Activated CD8-positive, alpha-beta memory T cell treated with anti-CD3 and anti-CD28 coated beads, Interleukin-2, amount 10 ng/mL, durations not matched to agents 7 days and 5 days (primary cell): ENCODE measurements at places on chromosomes 1 and 21.
A peak's percentile ranks its signal among the peaks of the same experiment; 100 is the strongest.

GRCh38 chr1:15558516-15558915 lies 26.3 kb downstream of the AGMAT start:
- DNase-seq, result no peak

- no peak for DNase-seq
Measured at GRCh38 chr1:192951691-192952460, 107.3 kb downstream of the UCHL5 start.

GRCh38 chr1:84373436-84374141 lies 24.7 kb upstream of the DNASE2B start:
- DNase-seq, result no peak

- DNase-seq, result no peak
Measured at GRCh38 chr1:224061436-224061835, 52.5 kb upstream of the FBXO28 start.

DNA sequence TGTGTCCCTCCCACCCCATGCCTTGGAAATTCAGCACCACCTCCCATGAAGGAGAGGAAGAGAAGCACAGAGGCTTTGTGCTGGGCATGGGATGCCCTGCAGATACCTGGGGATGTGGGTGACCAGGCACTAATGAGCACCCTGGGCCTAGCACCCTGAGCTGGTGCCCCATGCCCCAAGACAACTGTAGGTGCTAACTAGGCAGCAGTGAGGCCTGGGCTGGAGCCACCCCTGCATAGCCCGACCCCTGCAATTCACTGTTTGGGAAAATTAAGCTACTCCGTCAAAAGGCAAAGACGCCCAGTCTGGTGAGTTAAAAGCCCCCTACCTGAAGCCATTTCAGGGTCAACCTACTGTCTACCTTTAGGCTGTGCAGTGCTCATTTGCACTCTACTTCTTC lies 5.4 kb downstream of the KCNA2 start:
- peak; percentile 26 for DNase-seq

GRCh38 chr1:189185097-189185496 lies 1292.6 kb downstream of the BRINP3 start:
- DNase-seq, result no peak

- DNase-seq, result no peak
Measured at GRCh38 chr1:45216200-45216541, 9.8 kb upstream of the ZSWIM5 start.

DNA sequence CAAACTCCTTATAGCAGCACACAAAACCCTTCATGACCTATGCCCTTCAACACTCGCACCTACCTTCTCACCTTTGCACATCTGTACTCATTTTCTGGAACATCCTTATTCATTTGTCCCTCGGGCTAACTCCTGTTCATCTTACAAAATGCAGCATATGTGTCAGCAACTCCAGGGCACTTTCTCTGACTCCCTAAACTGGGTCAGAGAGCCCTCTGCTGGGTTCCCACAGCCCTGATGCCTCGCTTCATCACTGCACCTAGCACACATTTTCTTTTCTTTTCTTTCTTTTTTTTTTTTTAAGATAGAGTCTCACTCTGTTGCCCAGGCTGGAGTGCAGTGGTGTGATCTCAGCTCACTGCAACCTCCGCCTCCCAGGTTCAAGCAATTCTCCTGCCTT lies 54.0 kb downstream of the RAB3B start:
- no peak for DNase-seq

- DNase-seq, result no peak
Measured at GRCh38 chr1:209382231-209383100, 201.0 kb upstream of the CAMK1G start.

GRCh38 chr1:119768778-119769177 lies at the start of gene HMGCS2:
HMGCS2 (minus strand) TSS chr1:119768905; CDS start chr1:119768844, 61 bp downstream.
- peak; percentile 31 for DNase-seq

- DNase-seq, result no peak
Measured at GRCh38 chr1:209662879-209663327, 10.7 kb upstream of the LAMB3 start.

GRCh38 chr21:31716106-31716505 lies 15.8 kb downstream of the SCAF4 start:
- no peak for DNase-seq

DNA sequence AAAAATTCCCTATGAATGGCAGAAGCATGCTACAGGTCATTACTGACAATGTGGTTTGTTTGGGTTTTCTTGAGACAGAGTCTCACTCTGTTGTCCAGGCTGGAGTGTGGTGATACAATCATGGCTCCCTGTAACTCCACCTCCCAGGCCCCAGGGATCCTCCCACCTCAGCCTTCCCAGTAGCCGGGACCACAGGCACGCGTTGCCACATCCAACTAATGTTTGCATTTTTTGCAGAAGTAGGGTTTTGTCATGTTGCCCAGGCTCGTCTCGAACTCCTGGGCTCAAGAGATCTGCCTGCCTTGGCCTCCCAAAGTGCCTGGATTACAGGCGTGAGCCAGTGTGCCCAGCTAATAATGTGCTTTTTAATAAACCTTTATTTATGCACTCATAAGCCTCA lies 259.1 kb downstream of the NFIA start:
- no peak for DNase-seq

DNA sequence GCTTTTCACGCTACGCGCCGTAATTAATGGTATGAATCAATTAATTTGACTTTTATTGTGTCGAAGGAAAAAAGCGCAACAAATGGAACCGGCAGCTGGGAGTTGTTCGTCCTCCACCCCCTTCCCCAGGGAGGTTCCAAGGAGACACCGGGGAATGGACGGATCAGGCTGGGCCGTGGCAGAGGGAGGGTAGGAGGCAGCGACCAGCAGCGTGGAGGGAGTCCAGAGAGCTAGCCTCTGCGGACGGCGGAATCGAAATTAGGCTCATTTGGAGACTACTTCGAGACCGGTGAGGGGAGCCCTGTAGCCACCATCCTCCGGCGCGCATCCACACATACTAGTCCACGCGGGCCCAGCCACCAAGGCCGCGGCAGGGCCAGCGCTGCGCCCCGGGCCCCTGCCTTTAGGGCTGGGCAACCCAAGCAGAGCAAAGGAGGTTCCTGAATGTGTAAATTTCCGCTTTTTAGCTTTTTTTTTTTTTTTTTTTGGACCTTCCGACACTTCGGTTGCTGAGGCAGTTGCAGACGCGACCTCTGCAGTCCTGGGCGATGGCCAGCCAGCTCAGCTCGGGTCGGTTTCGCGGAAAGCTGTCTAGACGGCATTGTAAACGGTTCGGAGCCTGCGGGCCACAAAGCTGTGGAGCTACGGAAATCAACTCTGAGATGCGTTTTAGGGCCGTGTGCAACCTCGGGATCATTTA lies 2.2 kb upstream of the FOXD3 start:
- no peak for DNase-seq

GRCh38 chr1:118905196-118905595 lies 82.9 kb downstream of the TBX15 start:
- no peak for DNase-seq

DNA sequence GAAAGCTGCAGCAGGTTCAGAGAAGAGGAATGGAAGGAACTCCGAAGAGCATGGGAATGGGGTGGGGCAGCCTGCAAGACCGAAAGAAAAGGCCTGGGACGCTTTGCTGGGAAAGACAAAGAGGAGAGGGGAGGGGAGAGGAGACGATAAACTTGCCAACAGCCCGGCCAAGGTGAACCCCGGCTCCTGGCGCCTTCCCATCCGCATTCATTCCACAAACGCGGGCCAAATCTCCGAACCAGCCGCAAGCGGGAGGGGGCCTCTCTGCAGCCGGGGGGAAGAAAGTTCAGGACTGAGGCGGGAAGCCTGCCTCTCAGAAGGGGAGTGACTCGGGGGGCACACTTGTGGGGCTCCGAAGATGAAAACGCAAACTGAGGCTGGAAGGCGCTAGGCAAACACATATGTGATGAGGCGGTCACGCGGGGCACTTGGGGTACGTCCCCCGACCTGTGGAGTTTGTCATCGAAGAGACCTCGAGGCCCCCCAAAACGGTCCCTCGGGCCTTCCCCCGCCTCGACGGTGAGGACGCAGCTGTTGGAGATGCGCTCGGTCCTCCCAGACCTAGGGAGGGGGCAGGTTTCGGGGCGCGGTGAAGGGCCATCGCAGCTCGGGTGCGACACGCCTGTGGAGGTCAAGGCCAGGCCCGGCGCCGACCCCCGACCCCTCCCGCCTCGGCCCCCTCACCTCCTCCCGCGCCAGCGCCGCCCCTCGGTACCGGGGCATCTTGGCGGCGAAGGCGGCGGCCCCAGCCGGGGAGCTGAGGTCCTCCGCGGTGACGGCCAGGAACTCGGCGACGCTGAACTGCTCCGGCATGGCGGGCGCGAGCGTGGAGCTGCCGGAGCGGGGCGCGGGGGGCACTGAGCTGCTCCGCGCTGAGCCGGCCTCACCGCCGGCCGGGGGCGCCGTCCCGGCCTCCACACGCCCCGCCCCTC lies at the start of gene ASAP3:
TSS of gene ASAP3 (minus strand) at position 859 of the 932 bp plus-strand sequence. CDS start at position 813, 46 bp downstream.
- peak; percentile 44 for DNase-seq

DNA sequence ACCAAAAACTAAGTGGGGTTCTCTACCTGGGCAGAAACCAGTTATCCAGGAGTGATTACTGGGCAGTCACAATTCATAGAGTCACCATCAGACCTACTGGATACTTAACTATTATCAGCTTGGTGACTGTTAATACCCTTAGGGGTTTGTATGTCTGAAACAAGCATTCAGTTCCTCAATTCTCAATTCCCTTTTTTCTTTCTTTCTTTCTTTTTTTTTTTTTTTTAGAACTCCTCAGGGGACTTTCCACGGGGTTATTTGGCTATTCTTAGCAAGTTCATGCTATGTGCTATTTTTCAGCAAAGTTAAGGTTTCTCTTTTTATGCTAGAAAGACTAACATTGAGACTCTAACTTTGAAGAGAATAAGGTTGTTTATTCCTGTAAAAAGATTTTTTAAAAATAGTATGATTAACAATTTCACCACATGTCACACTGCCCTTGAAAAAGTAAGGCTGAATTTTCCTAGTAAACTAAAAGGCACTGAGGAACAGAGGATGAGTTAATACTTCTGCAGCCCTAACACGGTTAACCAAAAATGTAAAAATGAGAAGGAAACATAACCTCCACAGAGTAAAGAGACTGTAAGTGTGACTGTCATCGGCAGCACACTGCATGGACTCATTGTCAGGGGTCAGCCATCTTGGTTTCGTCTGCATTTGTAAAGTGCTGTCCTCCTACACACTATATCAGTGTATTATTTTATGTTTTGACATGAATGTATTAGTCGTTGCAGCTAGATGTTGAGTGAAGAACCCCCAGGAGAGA lies 310.2 kb downstream of the NTNG1 start:
- DNase-seq, result no peak

DNA sequence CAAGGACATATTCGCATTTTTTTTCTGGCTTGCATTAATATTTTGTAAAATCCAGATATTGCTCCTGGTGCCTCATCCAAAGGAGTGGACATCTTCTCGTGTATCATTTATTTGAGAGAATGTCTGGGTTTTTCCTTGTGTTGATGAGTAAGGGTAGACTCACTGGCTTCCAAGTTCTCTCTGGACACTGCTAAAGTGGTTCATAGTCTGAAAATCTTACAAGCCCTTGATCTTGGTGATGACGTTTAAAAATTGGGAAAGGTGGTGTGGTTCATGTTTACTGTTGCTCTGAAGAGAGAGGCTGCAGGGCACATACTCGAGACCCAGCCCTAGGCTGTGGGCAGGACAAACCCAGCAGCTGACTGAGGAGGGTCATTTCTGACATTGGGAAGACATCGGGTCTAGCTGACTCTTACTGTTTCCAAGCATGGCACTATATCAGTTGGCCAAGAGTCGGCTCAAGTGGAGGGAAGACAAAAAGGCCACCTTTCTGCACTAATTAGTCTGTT lies 296.2 kb downstream of the LMX1A start:
- no peak for DNase-seq

- no peak for DNase-seq
Measured at GRCh38 chr1:26910343-26911160, 3.2 kb downstream of the NR0B2 start.

- DNase-seq, result no peak
Measured at GRCh38 chr1:59361766-59362165, 64.9 kb downstream of the FGGY start.

DNA sequence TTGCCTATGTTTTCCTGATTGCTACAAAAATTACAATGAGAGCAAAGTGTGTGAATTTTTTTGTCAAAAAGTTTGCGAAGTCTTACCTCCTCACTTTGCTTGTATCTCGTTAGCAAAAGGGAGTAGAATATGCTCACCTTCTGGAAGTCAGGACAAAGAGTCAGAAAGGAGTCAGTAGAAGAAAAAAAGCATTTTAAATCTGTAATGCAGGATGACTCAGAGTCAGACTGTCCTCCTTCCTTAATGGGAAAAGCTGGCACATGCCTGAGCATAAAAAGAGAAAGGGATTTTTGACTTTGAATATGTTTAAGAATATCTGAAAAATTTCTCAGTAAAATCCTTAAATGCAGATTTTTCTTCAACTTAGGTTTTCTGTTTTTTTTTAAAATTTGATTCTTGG lies 14.2 kb upstream of the VN1R5 start:
- no peak for DNase-seq

GRCh38 chr1:3251807-3252428 lies 182.9 kb downstream of the PRDM16 start:
- DNase-seq, result no peak

DNA sequence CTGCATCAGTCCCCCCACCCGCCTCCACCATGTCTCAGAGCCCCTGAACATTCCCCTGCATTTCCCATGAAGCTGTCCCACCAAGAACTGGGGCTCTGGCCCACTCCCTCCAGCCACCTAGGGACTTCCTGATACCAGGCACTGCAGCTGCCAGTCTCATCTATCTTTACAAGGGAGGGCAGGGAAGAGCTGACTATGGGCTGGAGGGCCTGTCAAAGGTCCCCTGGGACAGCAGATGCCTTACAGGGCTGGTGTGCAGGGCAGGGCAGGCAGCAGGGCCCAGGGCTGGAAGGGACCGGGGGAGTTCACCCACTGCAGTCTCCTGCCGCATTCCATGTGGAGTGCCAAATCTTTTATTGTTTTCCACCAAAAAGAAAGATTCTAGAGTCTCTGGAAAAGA lies 17.6 kb downstream of the SHISA4 start:
- DNase-seq, result no peak

DNA sequence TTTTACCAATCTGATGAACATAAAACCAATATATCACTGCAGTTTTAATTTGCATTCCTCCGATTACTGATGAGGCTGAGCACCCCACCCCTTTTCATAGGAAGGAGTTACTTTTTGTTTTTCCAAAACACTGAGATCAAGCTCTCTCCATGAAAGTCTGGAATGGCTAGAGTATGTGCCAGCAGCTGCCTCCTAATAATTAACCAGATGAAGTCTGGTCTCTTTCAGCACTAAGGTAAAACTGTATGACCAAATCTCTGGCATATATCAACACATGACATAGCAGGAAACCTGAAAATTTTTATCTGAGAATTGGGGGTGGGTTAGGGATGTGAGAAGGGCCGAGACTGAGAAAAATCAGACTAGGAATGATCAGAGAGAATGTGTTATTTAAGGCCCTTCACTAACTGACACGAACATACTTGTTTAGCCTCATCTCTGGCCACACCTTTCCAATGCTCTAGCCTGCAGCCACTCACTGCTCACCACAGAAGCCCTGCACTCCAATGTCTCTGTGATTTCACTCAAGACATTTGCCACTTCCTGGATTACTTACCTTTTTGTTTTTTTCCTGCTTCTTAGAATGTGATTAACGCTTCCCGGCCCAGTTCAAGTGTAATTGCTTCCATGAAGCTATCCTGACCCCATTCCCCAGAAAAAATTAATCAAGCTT lies 34.7 kb downstream of the WASF2 start:
- DNase-seq, result peak; percentile 70
